ENCODE measurements at places on chromosomes 7 and 10.

DNA sequence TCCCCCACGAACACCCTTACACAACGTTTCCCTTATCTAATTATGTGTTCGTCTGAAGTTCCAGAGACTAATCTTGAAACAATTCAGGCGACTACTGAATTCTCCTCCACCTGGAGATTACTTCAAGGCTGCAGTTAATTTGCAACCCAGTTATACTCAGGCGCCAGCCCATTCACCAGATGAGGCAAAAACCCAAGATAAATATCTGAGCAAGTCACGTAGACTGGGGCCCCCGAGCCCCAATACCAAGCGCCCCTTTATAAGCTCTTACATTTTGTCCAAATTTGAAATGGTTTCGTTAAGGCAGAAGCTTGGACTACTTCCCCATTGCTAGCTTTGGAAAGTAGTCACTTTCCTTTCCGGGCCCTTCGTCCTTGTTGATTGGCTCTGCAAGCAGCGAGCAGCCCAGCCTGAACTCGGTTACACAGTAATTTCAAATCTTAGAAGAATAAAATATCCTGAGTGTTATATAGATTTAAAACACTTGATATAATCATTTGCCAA lies 1.2 kb downstream of the TPK1 start:
- no peak for DNase-seq

DNA sequence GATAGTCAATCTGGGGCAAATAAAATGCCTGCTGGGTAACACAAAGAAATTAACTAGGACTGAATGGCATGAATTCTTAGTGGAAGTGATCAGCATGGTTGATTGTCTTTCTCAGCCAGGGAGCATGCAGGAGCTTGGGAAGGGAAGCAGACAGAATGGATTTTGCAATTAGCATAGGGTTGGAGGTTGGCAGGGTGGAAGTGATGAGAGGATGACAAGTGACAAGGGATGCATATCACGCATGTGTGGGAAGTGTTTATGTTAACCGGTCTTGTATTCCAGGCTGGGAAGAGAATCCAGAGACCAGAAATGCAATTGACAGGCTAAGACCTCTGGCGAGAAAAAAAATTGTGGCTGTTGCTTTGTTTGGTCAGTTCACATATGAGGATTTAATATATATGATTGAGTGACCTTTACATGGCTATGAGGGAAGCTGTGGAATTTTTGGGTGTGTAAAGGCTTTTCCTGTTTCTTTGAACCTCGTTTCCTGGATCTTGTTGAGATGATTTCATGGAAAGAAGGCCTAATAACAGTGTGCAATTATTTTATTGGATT lies 8.3 kb downstream of the MDFIC start:
- no peak for DNase-seq

- no peak for DNase-seq
Observed at GRCh38 chr10:100510533-100511308, 8.9 kb downstream of the SEC31B start.

- DNase-seq: no peak
Observed at GRCh38 chr7:157709531-157710251, 372.9 kb downstream of the DNAJB6 start.

- no peak for DNase-seq
Observed at GRCh38 chr7:32871624-32872371, 19.8 kb downstream of the KBTBD2 start.

DNA sequence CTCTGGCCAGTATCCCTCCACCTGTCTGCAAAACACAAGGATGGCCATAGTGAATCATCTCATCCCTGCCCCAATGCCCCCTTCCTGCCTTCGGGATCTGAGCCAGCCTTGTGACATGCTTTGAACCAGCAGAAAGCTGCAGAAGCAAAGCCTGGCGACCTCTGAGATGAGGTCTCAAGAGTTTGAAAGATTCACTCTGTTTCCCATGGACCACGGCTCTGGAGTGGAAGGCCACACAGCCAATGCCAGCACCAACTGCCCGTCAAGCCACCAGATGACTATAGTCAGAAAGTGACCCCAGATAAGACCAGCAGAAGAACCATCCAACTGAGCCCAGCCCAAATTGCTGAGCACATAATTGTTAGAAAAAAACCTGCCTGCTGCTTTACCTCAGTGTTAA lies 193.9 kb upstream of the PPP2R2D start:
- no peak for DNase-seq

- no peak for DNase-seq
Observed at GRCh38 chr10:123309731-123310130, 155.5 kb downstream of the BUB3 start.

GRCh38 chr10:82692458-82692857 lies 817.5 kb downstream of the NRG3 start:
- DNase-seq: no peak

GRCh38 chr10:97412891-97413304 lies 11.8 kb upstream of the RRP12 start:
- DNase-seq: no peak

DNA sequence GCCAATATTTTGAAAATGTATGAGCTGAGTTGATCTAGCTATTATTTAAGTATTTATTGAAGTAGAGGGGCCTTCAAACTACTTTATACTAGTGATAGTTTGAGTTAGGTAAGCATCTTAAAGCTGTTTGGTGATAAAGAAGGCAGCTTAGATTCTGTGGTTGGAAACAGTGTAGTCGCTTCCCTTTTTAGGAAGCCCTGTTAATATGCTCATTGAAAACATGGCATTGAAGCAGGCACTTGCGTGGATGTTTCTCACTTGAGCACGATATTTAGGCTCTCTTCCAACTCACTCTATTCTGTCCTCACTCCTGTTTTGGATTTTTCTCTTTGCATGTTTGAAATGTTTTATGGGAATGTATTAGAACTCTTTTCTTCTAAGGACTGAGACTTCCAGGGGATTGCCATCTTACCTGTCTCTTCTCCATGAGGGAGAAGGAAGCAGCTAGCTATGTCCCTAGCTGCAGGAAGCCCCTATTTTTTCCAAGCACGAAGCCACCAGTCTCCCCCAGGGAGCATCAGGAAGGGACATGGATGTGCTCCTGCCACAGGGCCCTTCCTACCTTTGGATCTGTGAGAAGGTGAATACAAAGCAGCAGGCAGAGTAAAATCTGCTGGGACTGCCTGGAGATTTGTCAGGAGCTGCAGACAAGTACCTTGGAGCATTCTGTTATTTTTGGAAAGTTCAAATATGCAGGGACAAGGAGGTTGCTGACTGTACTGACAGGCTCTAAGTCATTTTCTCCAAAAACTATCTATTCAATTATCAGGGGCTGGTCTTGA lies 22.0 kb upstream of the BMPR1A start:
- DNase-seq: no peak

DNA sequence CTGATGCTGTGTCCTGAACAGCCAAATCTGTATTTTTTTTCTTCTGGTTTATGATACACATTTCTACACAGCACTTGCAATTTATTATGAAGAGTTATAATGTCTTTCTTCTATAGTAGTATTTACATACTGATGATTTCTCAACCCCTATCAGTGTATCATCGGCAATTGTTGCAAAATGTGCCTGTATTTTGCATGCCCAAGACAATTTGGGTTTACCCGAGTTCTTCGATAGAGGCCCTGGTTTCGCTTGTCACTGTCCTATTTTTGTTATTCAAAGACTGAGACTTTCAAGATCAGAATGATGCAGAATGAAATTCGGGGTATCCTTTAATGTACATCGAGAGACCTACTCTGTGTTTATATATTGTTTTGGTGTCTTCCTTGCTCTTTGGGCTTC lies 184.5 kb upstream of the PRSS58 start:
- no peak for DNase-seq

DNA sequence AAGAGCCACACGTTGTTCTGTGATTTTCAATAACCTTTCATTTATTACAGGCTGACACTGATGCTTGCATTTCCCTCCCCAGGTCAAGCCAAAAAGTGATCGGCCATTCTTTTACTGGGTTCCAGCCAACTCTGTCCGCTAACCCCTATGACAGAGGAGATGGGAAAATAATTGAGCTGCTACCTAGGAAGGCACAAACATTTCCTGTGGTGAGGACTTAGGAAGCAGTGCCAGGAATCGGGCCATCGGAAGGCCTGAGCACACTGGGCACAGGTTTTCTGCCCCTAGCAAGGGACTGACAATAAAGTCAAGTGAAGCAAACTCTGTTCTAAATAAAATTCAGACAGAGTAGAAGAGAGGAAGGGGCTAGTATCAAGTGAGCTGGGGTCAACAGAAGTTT lies 313.0 kb upstream of the AOAH start:
- DNase-seq: no peak

DNA sequence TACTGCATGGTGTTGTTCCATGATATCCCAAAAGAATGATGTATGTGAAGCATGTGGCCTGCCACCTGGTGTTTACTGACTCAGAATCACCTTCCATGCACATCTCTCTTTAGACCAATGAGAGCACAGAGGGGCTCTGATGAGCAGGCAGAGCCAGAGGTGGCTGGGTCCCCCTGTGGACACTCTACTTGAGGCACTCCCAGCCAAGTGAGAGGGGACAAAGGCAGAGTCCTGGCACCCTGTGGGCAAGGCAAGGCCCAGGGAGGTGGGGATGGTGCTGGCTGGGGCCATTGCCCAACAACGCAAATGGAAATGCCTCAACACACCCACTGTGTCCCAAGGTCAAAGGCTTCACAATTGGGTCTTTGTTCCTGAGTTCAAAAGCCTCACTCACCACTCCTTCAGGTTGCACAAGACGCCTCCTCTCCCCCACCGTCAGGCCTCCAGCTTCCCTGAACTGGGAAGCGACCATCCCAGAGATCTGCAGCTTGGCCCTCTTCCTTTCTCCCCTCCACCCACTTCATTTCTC lies 164.6 kb downstream of the NEURL1 start:
- no peak for DNase-seq

DNA sequence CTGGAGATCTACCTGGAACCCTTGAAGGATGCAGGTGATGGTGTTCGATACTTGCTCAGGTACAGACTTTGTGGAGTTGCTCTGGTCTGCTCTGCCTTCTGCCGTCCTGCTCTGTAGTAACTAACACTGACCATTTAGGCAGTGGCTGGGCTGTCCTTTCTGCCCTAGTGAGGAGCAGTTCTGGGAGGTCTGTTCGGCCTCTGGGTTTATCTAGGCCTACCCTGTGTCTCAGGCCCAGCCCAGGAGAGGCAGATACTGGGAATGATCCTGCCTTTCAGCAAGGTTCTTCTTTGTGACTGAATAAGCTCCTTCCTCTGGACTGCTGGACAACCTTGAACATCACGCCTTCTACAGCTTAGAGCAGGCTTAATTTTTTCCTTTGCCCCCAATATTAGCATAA lies 1.7 kb downstream of the ZFYVE27 start:
- DNase-seq: no peak

GRCh38 chr7:32206987-32207386 lies 136.8 kb upstream of the PDE1C start:
- no peak for DNase-seq

GRCh38 chr10:129831150-129831549 lies 132.9 kb downstream of the EBF3 start:
- DNase-seq: no peak

DNA sequence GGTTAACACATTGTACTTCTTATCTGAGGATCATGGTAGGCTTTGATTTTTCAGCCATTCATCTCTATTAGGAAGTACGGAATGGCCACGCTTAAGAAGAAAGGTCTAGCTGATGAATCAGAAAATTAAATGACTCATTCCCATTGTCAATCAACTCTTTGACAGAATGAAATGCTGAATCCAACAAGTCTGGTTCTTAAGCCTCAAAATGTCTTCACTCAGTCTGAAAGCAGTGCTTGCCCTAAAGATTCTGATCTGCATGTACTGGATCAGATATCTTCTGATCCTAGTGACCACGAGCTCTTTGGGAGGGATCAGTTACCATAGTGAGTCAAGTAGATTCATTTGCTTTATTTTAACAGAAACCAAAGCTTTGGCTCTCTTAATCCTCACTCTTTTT lies 5.7 kb upstream of the CELF2 start:
- DNase-seq: no peak

- DNase-seq: no peak
Observed at GRCh38 chr7:42843205-42843800, 68.6 kb downstream of the C7orf25 start.

DNA sequence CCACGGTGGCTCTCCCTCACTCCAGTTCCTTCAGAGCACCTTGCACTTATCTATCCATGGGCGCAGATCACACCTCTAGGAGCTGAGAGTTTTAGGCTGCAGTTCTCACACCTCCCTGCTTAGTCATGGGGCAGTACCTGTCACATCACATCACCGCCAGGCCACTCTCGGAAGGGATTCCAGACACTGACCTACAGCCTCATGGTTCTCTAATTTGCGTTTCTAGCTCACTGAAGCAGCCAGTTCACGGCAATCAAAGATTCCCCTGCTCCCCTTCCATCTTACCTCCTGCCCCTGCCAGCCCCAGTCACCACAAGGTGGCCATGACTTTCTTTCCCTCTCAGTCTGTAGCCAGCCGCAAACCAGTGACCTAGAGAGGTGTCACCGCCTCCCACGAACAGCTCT lies 34.2 kb downstream of the ADRB1 start:
- DNase-seq: no peak

- DNase-seq: no peak
Observed at GRCh38 chr7:8151161-8151725, 110.7 kb downstream of the ICA1 start.

GRCh38 chr7:156703209-156703608 lies 62.6 kb downstream of the RNF32 start:
- DNase-seq: no peak

GRCh38 chr10:117552701-117553141 lies 10.2 kb downstream of the EMX2 start:
- no peak for DNase-seq

DNA sequence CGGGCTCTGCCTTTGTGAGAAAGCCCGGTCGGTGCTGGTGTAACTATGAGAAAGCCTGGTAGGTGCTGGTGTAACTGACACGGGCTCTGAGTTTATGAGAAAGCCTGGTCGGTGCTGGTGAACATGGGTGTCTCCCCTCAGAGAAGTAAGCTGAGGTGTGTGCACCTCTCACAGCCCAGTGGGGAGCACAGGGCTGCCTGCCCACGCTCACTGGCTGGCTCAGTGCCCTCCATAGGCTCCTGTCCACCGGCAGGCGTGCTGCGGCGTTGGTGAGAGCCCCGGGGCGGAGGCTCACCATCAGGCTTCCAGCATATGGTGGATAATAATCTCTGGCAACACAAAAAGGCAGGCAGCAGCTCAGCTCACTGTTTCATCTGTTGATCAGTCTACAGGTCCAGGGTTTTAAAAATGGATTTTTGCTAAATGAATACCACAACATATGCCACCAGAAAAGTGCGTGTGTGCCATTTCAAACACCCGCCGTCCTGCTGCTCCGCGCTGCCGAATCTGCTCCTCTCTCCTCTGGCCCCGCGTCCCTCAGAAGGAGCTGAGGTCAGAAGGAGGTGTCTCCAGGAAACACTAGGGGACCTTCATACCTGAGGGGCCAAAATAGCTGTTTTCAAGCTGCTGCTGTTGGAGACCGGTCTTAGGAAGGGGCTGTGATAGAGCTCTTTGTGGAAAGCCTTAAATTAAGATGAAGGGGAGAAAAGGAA lies 365.7 kb downstream of the DNAJB6 start:
- no peak for DNase-seq

GRCh38 chr10:22837771-22838170 lies 90.1 kb upstream of the ARMC3 start:
- DNase-seq: no peak

DNA sequence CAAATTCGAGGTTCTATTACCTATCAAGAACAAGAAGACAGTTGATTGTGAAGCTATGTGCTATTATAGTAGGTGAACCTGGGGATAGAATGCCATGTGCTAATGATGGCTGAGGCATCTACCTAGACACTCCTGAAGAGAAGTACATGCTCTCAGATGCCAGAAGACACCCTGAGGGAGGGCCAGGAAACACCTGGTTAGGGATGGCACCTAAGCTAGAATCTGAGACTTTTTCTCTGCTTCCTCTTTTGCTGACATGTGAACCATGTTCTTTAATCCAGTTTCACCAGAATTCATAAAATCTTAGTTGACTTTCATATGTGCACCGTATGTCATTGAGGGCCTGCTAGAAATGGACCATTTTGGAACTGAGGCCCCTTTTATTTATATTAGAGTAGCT lies 242.8 kb downstream of the GPR158 start:
- no peak for DNase-seq

All from stimulated activated CD8-positive, alpha-beta memory T cell treated with anti-CD3 and anti-CD28 coated beads, Interleukin-7, amount 100 ng/mL, for 24 hours (primary cell).